ENCODE measurements at places on chromosomes 5 and 9.

DNA sequence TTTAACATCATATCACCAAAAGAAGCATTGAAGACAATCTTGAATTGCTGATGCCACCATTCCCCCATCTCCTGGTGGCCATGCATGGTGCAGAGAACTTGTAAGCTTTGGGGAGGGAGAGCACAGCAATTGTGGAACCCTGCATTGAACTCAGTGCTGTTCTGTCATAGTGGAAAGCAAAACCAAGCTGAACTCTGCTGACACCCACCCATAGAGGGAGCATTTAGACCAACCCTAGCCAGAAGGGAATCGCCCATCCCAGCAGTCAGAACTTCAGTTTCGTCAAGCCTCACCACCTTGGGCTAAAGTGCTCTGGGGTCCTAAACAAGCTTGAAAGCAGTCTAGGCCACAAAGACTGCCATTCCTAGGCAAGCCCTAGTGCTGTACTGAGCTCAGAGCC lies 37.4 kb upstream of the RUSC2 start:
- DNase-seq: no peak

DNA sequence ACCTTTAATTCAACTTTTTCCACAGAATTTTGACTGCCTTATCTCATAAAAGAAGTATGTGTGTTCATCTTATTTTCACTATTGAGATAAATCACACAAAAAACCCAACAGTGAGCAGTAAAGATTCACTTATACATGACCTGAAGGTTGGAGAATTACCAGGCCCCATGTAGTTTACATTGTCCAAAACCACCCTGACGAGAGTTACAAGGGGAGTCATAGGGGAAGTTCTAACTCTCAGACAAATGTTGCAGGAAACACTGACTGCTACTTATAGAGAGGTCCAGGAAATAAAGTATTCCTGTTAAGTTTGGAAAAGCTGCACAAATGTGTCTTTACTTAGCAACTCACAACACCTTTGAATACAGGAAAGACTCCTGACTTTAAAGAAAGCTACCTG lies 14.1 kb downstream of the SPATA9 start:
- no peak for DNase-seq

GRCh38 chr5:32272746-32273145 lies 40.0 kb downstream of the MTMR12 start:
- no peak for DNase-seq

- DNase-seq: no peak
These were observed 105.1 kb downstream of the INSYN2B start for GRCh38 chr5:169875091-169875728.

All from activated CD8-positive, alpha-beta memory T cell treated with anti-CD3 and anti-CD28 coated beads for 1 hour (primary cell).